ENCODE measurements at places on chromosomes 3 and 15. TPM values are rescaled to one million over a fixed set of nuclear protein-coding genes. Genes with fewer than 3 reads are reported as not detected.

FANCD2OS gene
- polyA plus RNA-seq: not detected

STRIT1 gene
- polyA plus RNA-seq: not detected

MKRN2 gene
- polyA plus RNA-seq: 15.7 TPM

FOXB1 gene
- polyA plus RNA-seq: 0.02 TPM

NR2E3 gene
- polyA plus RNA-seq: 0.33 TPM

SLC12A1 gene
- polyA plus RNA-seq: not detected

ATP13A5 gene
- 1.2 TPM for polyA plus RNA-seq

SQOR gene
- polyA plus RNA-seq: 83.7 TPM

NEIL1 gene
- 13.8 TPM for polyA plus RNA-seq

C3orf85 gene
- not detected for polyA plus RNA-seq

All from lung (tissue), 17 donors.